ENCODE measurements at places on chromosomes 11 and 22.

GRCh38 chr11:73218106-73218829 lies at the start of gene P2RY2:
TSS of gene P2RY2 (plus strand) at chr11:73218281. CDS start at chr11:73234160, 15,879 bp downstream.
- DNase-seq = no peak

GRCh38 chr22:48820481-48821345 lies 1007.0 kb downstream of the BRD1 start:
- DNase-seq = no peak

DNA sequence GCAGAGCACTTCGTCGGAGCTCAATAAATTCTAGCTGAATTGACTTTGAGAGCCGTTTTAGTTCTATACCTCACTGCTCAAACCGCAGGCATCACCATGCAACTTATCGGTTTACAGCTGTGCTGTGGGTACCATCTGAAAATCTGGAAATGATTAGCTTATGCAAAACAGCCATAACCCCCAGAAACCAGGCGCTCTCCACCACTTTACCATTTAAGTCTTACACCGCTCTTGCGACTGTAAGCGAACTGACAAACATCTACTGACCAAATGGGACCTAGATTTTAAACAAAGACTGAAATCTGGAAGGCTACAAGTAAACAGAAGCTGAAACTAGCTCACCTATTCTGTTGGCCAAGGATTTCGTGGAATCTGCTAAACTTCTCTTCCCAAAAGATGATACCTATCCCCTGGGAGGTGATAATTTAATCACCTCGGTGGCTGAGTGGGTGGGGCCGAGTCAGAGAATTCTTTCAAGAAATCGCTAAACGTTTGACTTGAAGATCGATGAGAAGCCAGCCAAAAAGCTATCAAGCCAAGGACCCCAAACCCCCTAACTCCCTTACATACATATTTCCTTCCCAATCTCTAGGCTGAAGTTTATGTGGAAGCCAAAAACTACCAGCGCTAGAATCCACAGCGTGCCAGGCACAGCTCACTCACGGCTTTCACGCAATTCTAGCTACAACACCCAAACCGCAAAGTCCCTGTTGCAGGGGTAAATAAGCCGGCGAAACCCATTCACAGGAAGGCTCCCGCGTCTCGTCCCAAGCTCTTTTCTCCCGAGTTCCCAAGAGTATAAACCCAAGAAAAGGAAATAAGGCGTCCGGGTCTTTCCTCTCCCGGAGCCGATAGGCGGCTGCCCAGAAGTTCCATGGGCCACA lies 644 bp downstream of the SPTY2D1 start:
- peak; percentile 57 for DNase-seq

DNA sequence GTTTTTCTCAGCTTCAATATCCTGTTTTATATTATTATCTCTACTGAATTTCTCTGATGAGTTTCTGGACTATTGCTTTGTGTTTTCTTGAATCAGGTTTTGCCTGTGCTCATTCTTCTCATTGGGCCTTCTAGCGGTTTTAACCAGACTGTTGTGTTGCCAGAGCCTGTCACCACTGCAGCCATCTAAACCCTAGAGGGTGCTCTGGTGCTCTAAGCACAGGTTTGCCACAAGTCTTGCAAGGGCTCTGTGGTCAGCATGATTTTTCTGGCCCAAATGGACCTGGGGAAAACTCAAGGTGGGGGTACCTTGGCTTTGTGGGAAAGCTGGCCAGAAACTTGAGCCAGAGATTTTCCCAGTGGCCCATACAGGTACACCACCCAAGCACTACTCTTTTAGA lies 52.4 kb upstream of the TYR start:
- no peak for DNase-seq

DNA sequence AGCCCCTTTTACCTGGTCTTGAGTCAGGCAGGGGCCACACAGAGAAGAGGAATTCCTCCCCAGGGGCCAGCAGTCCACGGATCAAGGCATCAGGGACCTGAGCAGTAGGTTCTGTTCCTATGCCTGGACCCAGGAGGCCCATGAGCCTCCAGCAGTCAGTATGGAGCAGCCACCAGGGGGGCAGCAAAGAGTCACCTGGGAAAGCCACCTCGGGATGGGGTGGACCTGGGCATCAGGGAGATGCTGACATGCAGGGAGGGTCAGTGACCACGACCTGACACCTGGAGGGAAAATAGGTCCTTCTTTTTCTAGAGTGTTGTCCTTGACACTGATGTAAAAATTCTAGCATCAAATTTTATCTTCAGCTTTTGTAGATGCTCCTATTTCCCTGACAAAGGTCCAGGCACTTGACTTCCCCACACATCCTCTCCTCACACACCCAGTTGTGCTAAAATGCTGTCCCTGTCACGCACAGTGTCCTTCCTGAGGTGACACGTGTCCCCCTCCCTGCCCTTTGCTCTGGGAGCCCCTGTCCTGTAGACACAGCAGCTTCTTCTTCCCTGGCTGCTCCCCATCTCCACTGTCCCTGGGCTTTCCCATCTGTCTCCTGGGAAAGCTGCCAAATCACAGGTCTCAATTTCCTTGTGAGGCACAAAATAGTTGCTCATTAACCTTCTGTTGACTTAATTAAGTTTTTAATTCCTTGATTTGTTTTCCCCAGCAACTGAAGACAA lies 70.0 kb upstream of the IGLL5 start:
- DNase-seq = no peak

DNA sequence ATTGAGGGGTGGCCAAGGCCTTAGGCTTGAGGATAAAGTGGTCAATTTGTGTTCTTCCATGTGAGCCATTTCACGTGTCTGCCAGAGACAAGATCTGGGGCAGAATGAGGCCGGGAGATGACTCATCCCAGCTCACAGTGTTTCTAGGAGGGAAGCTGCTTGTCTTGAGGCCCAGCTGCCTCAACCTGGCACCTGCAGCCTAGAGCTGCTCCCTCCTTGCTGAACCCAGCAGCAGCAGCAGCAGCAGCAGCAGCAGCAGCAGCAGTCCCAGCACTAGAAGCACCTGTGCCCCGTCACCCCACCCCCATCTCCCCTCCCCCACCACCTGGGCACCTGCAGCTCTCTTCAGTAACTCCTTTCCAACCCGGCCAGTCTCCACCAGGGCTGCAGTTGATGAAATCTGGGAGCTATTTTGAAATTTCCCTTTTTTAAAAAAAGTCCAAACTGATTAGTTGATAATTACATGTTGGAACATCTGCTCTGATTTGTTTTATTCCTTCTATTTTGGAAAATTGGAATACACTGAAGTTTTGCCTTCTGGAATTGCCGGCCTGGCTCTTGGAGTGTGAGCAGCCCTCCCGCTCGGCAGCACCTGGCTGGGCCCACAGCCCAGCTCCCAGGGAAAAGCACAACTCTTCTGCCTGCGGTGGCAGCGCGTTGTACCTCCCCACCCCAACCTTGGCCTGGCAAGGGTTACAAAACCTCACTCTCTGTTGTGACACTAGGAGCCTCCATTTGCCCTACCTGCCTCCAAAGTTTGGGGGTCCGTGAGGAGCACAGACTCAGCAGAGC lies 143.5 kb downstream of the NXPE2 start:
- no peak for DNase-seq

DNA sequence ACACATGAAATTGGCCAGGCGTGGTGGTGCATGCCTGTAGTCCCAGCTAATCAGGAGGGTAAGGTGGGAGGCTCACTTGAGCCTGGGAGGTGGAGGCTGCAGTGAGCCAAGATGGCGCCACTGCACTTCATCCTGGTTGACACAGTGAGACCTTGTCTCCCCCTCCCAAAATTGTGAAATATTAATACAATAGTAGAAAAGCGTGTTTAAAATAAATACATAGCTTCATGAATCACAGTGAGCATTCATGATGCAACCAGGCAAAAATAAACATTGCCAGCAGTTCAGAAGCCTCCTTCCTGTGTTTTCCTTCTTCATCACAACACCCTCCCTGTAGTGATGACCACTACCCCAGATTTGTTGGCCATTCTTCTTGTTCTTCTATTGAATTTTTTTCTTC lies 4.3 kb upstream of the TEAD1 start:
- DNase-seq = peak; percentile 40
